Chondrocyte (in vitro differentiated cells): ENCODE measurements at places on chromosomes 2 and 18. TPM values are rescaled to one million over a fixed set of nuclear protein-coding genes. Genes with fewer than 3 reads are reported as not detected.

- no peak for DNase-seq
Measured at GRCh38 chr18:75140296-75140695, 68.6 kb downstream of the PTGR3 start.

GRCh38 chr2:23523373-23524260 lies 138.6 kb downstream of the KLHL29 start:
- DNase-seq: no peak

DNA sequence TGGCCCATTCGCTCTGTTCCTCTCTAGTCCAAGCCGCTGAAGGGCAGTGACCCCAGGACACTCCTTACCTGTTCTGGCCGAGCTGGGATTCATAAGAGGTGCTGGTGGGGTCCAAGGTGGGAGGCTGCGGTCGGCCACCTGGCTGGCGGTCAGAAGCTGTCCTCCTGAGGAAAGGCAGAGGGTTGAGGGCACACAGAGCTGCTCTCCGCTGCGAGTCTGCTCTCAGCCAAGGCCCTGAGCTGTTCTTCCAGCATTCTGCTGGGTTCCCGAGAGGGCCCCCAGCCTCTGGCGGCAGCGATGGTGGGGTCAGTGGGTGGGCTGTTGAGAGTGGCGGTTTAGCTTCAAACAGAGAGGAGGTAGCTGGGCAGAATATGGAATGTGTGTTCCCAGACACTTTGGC lies 3.8 kb downstream of the PCARE start:
- DNase-seq: no peak

DNA sequence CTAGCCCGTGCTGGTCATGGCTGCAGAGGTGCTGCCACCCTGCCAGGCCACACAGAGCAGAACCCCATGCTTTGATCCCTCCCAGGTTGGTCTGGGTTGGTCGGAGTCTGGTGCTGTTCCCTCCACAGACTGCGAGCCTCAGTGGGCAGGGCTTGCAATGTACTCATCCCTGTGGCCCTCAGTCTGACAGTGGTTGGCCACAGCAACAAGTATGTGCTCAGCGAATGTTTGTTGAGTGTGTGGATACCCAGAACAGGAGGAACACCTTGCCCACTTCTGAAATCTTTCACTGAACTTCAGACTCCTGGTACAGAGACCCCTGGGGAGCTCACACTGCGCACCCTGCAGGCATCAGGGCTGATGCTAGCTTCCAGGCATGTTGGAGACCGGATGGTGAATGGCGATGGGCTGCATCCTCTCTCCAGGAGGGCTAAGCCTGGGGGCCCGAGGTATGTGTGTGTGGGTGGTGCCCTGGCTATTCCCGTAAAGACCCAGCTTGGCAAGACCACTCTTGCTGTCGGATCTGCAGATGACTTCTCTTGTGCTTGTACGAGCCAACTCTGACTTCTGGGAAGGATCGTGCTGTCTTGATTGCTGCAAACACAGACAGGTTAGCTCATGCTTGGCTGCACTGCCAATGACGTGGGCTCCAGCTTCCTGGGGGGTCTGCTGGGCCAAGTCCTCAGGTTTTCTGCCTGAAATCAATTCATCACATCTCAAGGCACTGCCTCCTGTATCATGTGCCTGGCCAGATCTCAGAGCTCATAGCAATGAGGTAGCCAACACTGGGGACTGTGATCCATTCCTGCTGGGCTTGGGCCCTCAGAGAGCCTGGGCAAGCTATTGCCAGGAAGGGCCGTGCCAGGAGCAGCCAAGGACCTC lies 43.7 kb downstream of the RHOB start:
- no peak for DNase-seq

GRCh38 chr2:16293398-16293797 lies 353.0 kb downstream of the MYCN start:
- DNase-seq: no peak

DNA sequence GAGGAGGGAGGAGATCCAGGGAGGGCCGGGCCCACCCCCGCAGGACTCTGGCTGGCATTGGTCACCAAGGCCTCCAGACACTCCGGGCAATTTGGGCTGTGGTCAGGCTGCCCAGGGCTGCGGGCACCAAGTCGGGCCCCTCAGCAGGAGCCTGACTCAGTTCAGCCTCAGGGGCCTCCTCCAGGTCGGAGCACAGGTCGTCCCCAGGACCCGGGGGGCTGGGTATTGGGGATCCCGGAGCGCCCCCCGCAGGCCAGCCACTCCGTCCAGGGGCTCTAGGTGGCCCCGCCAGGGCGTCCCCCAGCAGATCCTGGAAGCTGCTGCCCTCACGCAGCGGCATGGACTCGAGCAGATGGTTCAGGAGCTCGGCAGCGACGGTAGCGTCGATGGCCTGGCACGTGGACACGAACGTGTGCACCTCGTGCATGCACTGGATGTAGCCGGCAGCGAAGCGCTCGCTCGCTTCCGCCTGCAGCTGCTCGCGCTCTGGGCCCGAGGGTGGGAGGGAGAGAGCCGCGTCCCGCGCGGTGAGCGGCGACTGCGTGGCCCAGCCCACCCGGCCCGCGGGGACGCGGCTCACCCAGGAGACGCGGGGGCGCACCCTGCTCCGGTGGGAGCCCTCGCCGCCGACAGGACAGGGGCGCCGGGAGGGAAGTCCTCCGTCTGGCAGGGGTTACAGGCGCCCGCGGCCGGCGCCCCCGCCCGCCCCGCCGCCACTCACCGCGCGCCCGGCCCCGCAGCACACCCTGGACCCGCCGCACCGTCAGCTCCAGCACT lies 884 bp downstream of the HES6 start:
- peak; percentile 81 for DNase-seq

ALPI gene
- total RNA-seq: not detected in 3 replicates
